ENCODE measurements at places on chromosomes 2 and 18. TPM values are rescaled to one million over a fixed set of nuclear protein-coding genes. Genes with fewer than 3 reads are reported as not detected.

Gene SPOPL
- 25.1 TPM for polyA plus RNA-seq

Gene LRATD1
- not detected for polyA plus RNA-seq

Gene ACKR3
- 15.3 TPM for polyA plus RNA-seq

Gene TMEM169
- polyA plus RNA-seq = 0.75 TPM

Gene LRRTM4
- not detected for polyA plus RNA-seq

Gene FBXO36
- polyA plus RNA-seq = 0.42 TPM

Gene C1QL2
- not detected for polyA plus RNA-seq

Gene CCDC68
- polyA plus RNA-seq = 0.01 TPM

Gene APOB
- polyA plus RNA-seq = not detected

Gene CYS1
- polyA plus RNA-seq = not detected

Gene FKBP1B
- polyA plus RNA-seq = 0.99 TPM
